B cell (primary cell): ENCODE measurements at places on chromosomes 2 and 18. TPM values are rescaled to one million over a fixed set of nuclear protein-coding genes. Genes with fewer than 3 reads are reported as not detected.

The MMADHC gene
- 55.9 and 60.3 TPM in 2 replicates for total RNA-seq

The SLC4A5 gene
- 9.7 and 12.3 TPM in 2 replicates for total RNA-seq

The OLA1 gene
- total RNA-seq, result 44.3 and 47.7 TPM in 2 replicates

The IL1F10 gene
- total RNA-seq, result not detected in 2 replicates

The DOK6 gene
- total RNA-seq, result not detected in 2 replicates

The SNED1 gene
- 336 and 346 TPM in 2 replicates for total RNA-seq

The GPD2 gene
- 18.7 and 26.8 TPM in 2 replicates for total RNA-seq

The VPS54 gene
- total RNA-seq, result 13.2 and 14.4 TPM in 2 replicates

The DGUOK gene
- 61.7 and 65.4 TPM in 2 replicates for total RNA-seq

The C2orf49 gene
- 29.3 and 32.1 TPM in 2 replicates for total RNA-seq

The CPO gene
- not detected in 2 replicates for total RNA-seq

The PPP1R7 gene
- total RNA-seq, result 50.9 and 51.7 TPM in 2 replicates

The GALR1 gene
- not detected in 2 replicates for total RNA-seq

The EMX1 gene
- total RNA-seq, result not detected in 2 replicates

The PROM2 gene
- 0.85 and 1.3 TPM in 2 replicates for total RNA-seq
